ENCODE measurements at places on chromosomes 11 and 22. TPM values are rescaled to one million over a fixed set of nuclear protein-coding genes. Genes with fewer than 3 reads are reported as not detected.

- no peak for DNase-seq
These were observed 15.9 kb upstream of the PRODH start for GRCh38 chr22:18952022-18952421.

LRRC32 gene
- total RNA-seq, result 1.8 TPM

DNA sequence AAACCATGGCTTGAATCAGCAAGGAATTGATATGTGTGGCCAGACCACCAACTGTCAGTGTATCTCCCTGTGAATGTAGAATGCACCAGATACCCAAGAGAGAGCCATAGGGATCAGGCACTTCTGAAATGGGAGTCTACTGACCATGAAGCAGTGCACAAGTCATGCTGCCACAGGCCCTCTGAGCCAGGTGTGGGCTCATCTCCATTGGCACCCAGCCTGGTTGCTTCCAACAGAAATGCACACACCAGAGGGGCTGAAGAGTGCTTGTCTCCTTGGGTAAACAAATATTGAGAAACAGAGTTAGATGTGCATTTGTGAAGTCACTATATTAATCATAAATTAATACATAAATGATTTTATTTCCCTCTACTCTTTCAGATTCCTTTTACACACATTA, 28.4 kb upstream of the PANX1 start:
- no peak for DNase-seq

B3GAT3 gene
- total RNA-seq, result 47.2 TPM

DNA sequence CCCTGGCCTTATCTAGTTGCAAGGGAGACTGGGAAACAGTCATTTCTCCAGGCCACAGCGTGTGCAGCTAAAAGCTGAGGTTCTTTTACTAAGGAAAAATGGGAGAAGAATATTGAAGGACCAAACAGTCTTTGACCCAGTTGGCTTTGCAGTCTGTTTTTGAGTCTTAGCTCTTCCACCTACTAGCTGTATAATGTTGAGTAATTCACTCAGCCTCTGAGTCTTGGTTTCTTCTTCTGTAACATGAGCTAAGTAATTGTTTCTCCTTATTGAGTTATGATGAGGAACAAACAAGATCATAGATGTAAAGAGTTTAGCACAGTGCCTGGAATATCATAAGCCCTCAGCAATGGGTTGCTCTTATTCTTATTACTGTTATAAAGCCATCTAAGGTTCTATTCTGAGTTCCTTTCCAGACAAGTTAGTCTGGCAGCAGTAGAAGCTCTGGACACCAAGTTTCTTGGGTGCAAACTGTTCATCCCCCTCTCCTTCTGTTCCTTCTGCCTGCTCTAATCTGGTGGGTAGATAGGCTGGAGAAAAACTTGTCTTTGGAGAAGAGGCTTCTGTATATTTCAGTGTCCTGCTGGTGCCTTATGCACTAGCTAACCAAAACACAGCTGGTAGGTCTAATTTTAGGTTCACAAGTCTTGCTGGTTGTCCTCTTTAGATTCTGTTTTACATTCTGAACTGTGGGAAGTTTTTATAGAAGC, 13.5 kb downstream of the TRIM44 start:
- no peak for DNase-seq

DNA sequence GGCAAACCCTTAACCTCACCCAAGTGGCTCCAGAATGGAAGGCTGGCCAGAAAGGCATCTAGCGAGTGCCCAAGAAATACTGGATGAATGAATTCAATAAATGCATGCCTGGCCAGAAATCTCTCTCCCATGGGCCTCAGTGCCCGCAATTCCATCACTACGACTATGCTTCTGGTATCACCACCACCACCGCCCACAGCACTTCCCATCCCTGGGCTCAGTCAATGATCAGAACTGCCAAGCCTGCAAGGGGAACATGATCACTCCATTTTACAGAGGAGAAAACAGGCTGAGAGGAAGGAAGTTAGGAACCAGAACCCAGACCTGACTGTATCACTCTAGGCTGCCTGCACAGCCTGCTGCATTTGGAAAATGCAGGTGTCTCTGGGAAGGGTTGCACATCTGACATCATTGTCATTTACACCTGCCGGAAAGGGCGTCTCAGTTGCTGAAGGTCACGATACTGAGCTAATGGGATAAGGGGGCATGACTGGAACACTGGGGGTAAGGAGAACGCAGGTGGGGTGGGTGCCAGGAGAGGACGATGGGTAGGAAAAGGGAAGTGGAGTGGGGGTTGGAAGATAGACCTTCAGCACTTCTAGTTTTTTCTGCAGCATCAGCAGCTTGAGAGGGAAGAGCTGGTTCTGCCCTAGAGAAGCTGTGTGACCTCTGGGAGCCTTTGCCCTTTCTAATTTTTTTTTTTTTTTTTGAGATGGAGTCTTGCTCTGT, 3.2 kb downstream of the GPR152 start:
- no peak for DNase-seq

DNA sequence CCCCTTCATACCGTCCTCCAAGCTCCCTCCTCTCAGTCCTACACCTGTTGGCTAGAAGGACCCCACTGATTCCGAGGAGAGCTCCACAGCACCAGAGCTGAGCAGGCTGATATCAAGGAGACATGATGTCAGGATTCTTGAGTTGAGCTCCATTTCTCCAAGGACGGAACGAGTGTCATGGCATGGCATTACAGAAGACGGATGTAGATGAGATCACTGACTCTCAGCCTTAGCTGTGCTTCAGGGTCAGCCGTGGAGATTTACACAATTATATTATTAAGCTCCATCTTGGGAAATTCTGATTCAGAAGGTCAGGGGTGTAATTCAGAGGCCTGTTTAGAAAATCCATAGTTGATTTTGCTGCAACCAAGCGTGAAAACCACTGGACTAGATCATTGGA, 428.9 kb upstream of the B3GAT1 start:
- no peak for DNase-seq

GRCh38 chr11:62141111-62142042, 17.6 kb downstream of the INCENP start:
- no peak for DNase-seq

SSTR3 gene
- 2.1 TPM for total RNA-seq
